GM06990 (cell line): ENCODE measurements at places on chromosomes 4 and X.

GRCh38 chr4:6909113-6909969 lies at the start of gene TBC1D14:
TSS of gene TBC1D14 (plus strand) at chr4:6909826. CDS start at chr4:6923390, 13,564 bp downstream.
- peak; percentile 89 for DNase-seq

GRCh38 chr4:145988628-145989027 lies 50.0 kb upstream of the ZNF827 start:
- no peak for DNase-seq

GRCh38 chr4:8917868-8918783 lies 46.5 kb upstream of the HMX1 start:
- DNase-seq, result peak; percentile 34

- no peak for DNase-seq
Measured at GRCh38 chr4:99648321-99648720, 9.3 kb downstream of the C4orf54 start.

DNA sequence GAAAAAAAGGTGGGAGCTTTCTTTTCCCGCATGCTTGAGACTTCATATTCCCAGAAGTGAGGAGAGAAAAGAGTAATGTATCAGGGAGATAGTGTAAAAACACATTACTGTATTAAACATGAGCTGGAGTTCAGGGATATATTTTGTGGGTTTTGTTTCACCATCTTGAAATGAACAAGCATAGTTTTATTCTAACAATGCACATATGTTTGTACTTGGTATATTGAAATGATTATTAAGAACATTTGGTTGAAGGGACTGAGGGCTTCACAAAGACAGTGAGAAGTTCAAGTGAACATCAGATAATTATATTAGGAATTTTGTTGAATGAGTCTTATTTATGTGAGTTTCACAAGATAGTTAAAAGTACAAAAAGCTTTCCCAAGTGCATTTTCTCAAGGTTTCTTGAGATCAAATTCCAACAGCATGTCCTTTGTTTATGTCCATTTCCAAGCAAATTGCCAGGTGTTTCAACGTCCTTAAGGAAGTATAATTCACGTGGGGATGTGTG lies 368.8 kb downstream of the ANKRD50 start:
- no peak for DNase-seq

DNA sequence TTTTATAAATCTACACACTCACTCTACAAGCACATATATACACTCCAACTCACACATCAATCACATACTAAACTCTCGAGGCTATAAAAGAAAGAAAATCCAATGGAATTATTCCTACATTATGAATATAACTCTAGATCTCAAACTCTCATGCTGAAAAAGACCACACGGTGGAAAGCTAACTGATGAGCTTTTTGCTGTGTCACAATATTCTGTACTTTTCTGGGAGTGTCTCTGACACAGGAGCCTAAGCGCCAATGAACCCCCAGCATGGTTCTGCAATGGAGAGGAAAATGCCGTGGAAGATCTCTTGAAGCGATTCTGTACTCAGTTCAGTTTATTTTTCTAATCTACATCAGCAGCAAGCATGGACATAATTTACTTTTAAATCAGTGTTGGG lies 124.2 kb upstream of the ETNPPL start:
- no peak for DNase-seq

DNA sequence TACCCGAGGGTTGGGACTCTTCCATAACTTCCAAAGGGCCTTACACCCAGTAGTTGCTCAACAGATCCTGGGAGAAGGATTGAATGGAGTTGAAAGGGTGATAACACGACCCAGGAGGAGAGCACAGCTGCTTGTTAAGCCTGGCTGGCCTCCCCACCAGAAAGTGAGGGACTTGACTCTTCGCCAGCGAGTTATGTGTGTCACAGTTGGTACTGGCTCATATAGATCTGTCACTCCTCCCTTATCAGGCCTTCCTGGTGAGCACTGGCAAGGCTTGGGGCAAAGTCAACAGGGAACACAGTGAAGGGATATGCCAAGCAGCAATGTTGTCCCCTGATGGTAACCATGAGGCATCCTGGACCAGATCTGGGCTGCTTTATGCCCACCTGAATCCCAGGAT lies 35.8 kb downstream of the APLN start:
- no peak for DNase-seq

GRCh38 chrX:155997436-155997835 lies at the start of gene IL9R:
TSS of gene IL9R (plus strand) at chrX:155997696. CDS start at chrX:155997760, 64 bp downstream.
- DNase-seq, result peak; percentile 39

DNA sequence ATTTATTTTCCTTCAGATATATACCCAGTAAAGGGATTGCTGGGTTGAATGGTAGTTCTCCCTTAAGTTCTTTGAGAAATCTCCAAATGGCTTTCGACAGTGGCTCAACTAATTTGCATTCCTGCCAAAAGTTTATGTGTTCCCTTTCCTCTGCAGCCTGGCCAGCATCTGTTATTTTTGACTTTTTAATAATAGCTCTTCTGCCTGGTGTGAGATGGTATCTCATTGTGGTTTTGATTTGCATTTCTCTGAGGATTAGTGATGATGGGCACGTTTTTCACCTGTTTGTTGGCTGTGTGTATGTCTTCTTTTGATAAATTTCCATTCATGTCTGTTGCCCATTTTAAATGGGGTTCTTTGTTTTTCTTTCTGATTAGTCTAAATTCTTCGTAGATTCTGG lies 375.2 kb downstream of the UBE2NL start:
- no peak for DNase-seq

DNA sequence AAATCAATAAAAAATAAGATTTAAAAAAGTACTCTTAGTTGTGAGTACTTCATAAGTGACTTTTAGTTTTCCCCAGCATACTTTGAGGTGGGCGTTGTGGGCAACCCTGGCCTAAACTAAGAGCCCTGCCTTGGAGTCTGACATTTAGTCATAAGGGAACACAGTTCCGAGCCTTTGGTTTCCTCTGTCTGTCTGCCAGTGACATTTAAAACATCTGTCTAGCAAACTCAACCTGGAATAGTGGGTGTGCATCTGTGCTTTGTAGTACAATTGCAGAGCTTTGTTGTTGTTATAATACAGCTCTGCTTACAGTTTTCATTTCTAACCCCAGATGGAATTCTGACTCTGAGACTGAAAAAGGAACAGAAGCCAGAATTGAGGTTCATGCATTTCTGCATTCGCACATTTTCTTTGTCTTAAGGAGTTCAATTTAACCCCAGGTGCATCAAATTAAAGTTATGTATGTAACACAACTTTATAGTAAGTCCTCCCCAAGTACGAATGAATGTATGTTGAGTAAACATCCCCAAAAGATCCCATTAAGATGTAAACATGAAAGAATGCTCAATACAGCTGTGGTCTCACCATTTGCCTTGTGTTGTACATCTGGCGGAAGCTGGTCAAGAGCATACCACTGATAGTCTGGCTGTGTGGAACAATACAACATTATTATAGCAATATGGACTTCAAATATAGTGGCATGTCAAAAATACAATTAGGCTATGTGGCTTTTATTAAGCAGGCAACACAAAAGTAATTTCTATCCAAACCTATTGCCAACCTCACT lies 25.9 kb downstream of the TNIP3 start:
- DNase-seq, result peak; percentile 11

GRCh38 chrX:9231491-9231890 lies 197.6 kb upstream of the FAM9B start:
- no peak for DNase-seq

GRCh38 chr4:112704991-112705845 lies 68.3 kb downstream of the LARP7 start:
- DNase-seq, result peak; percentile 18

DNA sequence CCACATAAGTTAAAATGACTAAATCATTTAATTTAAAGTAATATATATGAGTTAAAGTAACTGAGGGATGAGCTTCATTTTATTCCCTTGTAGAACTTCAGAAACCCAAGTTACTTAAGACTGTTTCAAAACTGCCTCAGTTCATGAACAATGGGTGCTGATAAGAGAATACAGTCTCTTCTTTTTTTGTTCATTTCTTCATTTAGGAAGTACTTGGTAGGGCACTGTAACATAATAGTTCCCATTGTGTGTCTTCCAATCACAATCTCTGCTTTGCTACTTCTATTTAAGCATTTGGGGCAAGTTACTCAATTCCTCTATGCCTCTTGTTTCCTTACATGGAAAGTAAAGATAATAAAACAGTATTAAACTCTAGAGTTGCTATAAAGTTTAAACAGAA lies 50.4 kb downstream of the HHIP start:
- no peak for DNase-seq

- DNase-seq, result no peak
Measured at GRCh38 chr4:125432078-125432477, 117.3 kb downstream of the FAT4 start.

DNA sequence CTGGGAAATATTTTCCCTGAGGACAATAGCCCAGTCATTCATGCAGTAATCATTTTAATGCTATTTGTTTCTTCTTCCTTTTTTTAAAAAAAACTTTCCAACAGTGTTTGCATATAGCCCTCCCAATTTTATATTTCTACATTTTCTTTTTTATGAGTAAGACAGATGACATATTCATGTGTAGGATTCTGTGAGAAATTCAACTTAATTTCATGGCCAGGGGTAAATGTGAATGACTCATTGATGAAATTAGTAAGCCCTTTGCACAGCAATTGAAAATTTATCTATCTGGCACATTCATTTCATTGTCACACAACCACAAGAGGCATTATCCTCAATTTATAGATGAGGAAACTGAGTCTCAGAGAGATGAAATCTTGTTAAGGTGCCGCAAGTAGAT lies 13.7 kb upstream of the SMIM20 start:
- no peak for DNase-seq

DNA sequence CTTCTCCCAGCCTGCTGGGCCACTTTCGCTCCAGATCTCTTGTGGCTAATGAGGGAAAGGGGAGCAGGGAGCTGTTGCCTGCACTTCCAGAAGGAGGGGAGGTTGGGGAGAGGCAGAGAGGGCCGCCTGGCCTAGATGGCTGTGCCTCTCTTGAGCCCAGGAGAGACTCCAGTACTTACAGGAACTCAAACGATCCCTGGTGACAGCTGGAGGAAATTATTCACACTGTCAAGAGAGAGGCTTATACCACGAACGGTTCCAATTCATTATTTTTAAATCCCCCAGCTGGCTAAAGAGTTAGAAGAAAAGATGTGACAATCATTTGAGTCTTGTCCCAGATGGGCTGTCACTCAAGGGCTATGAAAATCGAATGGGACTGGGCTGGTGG lies 96.1 kb downstream of the PHKA2 start:
- DNase-seq, result no peak
